Activated CD4-positive, CD25-positive, alpha-beta regulatory T cell (primary cell): ENCODE measurements at places on chromosomes 11 and 22.

- no peak for DNase-seq
These were observed 168.2 kb downstream of the MN1 start for GRCh38 chr22:27633296-27633871.

DNA sequence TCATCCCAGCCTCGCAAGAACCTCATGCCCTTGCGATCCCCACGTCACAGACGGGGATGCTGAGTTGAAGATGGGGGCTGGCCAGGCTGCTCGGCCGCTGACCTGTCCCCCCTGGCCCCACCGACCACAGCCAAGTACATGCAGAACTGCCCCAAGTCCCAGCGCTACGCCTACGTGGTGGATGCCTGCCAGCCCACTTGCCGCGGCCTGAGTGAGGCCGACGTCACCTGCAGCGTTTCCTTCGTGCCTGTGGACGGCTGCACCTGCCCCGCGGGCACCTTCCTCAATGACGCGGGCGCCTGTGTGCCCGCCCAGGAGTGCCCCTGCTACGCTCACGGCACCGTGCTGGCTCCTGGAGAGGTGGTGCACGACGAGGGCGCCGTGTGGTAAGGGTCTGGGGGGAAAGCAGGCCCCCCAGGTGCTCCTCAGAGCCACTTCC lies 10.0 kb downstream of the MUC5B start:
- DNase-seq: no peak

GRCh38 chr11:69582756-69583467 lies 58.0 kb upstream of the CCND1 start:
- no peak for DNase-seq

GRCh38 chr11:61777234-61778090 lies 14.9 kb downstream of the TMEM258 start:
- DNase-seq: no peak

DNA sequence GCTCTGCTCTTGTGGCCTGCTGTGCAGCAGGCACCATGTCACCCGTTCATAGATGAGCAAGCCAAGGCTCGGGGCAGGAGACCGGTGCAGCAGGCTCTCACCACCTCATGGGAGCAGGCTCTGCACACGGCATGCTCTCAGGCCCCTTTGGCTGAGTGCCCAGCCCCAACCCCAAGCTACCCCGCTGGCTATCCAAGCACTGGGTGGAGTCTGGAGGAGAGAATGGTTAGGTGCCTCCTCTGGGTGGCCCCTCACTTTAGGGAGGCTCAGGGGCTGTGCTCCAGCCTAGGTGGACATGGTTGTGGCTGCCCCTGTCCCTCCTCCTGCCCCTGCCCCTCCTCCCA lies 199.9 kb downstream of the IGLL1 start:
- DNase-seq: no peak

GRCh38 chr11:40029391-40029790 lies 1430.1 kb downstream of the LRRC4C start:
- DNase-seq: no peak

DNA sequence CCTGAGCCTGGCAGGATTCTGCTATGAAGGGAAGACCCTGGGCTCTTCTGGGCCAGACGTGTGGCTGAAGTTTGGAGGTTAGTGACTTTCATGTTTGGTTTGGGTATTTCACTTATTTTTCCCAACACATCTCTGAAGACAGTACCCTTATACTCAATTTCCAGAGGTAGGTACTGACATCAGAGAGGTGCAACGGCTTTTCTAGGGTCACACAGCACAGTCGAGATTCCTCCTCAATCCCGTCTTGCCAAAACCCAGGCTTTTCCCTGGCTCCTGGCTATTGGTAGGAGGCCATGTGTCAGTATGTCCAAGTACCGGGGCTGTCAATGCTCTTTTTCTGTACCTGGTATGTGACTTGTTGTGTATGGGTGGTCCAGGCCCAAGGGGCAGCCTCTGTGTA lies 6.1 kb upstream of the PMM1 start:
- DNase-seq: no peak

DNA sequence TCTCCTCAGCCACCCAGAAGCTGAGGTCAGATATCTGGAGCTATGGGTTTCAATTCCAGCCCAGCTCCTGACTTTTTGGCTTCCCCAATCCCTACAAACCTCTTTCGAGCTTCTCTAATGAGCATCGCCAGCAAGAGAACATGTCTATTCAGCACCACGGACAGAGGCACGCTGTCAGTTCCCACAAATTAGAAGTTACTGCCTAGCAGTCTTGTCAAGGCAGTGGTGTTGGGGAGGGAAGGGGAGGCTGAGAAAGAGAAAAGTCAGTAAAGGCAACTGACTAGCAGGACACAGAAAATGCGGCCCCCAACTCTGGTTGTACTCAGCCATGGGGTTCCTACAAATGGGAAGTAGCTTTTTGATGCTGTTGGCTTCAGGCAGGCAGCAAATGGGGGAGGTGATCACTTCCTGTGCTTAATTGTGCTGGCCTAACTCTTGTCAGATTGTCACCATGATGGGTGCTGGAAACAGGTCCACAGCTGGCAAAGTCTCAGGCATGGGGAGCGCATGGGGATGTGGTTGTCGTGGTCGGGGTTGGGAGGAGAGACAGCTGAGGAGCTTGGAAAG lies 205.9 kb downstream of the ST3GAL4 start:
- no peak for DNase-seq

GRCh38 chr11:33835143-33835878 lies 56.6 kb downstream of the LMO2 start:
- no peak for DNase-seq

GRCh38 chr11:454043-454442 lies 4.0 kb downstream of the PTDSS2 start:
- DNase-seq: no peak

- DNase-seq: no peak
These were observed 27.2 kb upstream of the SYT13 start for GRCh38 chr11:45313171-45313865.

DNA sequence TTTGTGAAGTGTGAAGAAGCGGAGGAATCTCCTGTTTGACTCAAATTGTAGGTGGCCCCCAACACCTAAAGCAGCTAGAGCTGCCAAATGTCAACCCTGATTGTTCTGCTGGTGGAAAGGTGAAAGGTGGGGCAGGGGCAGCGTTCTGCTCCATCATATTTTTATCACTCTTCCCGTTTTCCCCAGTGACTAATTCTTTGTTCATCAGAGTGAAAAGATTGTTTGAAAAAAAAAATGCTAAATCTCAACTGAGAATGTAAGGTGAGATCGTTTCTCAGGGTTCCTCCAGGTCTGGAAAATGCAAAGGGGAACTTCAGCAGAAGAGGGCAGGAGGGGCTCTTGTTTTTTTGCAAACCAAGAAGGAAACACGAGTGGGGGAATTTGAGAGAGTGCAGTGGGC lies 137.7 kb downstream of the MN1 start:
- DNase-seq: no peak

- no peak for DNase-seq
These were observed 54.7 kb downstream of the NF2 start for GRCh38 chr22:29658176-29658575.
